ENCODE measurements at places on chromosomes 2 and 18. TPM values are rescaled to one million over a fixed set of nuclear protein-coding genes. Genes with fewer than 3 reads are reported as not detected.

GRCh38 chr2:233235977-233236376, 15.5 kb upstream of the ATG16L1 start:
- no peak overlapping the region for H3K27ac ChIP-seq
- peaks cover 2% of the 10 kb centered on the region for H3K4me1 ChIP-seq
- H3K27me3 ChIP-seq: no peaks in the 10 kb centered on the region
- no peaks in the 10 kb centered on the region for H3K36me3 ChIP-seq

DNA sequence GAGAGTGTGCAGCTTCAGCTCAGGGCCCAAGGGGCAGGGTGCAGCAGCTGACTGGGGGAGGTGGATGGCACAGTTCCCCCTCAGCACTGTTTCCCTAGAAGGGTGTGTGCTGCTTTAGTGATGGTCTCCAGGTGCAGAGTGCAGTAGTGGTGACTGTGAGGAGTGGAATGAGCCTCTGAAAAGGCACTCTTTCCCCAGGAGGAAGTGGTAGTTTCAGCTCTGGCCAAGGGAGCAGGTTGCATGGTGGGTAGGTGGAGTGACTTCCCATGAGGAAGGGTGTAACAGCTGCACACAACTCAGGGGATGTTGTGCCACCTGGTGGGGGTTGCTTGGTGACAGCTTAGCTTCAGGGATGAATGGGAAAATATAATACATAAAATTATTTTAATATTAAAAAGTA, 251.5 kb upstream of the NXPH2 start:
- no peak overlapping the region for H3K4me3 ChIP-seq
- H3K27ac ChIP-seq: no peak overlapping the region
- no peak for DNase-seq
- H3K4me1 ChIP-seq: peaks cover 1% of the 10 kb centered on the region
- peaks cover 10% of the 10 kb centered on the region for H3K27me3 ChIP-seq

Gene CCDC74B
- 1.7 TPM for total RNA-seq

- H3K4me3 ChIP-seq: no peak overlapping the region
- no peaks in the 10 kb centered on the region for H3K27me3 ChIP-seq
- no peak for DNase-seq
Measured at GRCh38 chr2:187644981-187645380, 90.7 kb upstream of the TFPI start.

- H3K27me3 ChIP-seq: no peaks in the 10 kb centered on the region
- peaks cover 10% of the 10 kb centered on the region for H3K36me3 ChIP-seq
- no peak overlapping the region for H3K4me3 ChIP-seq
- peaks cover 43% of the 10 kb centered on the region for H3K4me1 ChIP-seq
Measured at GRCh38 chr2:73091164-73091563, 19.7 kb upstream of the SFXN5 start.

Gene CAPN13
- not detected for total RNA-seq
